ENCODE measurements at places on chromosomes 16 and 17.

- DNase-seq: no peak
These were observed 19.4 kb downstream of the NARF start for GRCh38 chr17:82477934-82478333.

DNA sequence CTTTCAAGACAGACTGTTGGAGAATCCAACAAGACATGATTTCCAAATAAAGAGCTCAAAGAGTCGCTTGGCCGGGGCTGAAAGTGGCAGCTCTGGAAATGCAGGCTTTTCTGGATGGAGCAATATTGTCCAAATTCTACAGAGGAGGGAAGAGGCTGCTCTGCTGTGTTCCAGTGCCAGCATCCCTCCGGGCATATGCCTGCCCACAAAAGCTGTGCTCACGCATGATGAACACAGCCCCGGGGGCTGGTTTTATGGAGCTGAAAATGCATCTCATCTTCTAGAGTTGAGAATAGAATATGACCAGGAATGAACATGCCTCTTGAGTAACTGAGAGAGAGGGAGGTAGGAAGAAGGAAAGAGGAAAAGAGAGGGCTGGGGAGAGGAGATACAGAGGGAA, 74.7 kb upstream of the TOX3 start:
- DNase-seq: no peak

GRCh38 chr16:57627184-57627871, 1.1 kb upstream of the ADGRG1 start:
- DNase-seq: no peak

- no peak for DNase-seq
These were observed 63.6 kb downstream of the SCNN1B start for GRCh38 chr16:23365602-23366240.

DNA sequence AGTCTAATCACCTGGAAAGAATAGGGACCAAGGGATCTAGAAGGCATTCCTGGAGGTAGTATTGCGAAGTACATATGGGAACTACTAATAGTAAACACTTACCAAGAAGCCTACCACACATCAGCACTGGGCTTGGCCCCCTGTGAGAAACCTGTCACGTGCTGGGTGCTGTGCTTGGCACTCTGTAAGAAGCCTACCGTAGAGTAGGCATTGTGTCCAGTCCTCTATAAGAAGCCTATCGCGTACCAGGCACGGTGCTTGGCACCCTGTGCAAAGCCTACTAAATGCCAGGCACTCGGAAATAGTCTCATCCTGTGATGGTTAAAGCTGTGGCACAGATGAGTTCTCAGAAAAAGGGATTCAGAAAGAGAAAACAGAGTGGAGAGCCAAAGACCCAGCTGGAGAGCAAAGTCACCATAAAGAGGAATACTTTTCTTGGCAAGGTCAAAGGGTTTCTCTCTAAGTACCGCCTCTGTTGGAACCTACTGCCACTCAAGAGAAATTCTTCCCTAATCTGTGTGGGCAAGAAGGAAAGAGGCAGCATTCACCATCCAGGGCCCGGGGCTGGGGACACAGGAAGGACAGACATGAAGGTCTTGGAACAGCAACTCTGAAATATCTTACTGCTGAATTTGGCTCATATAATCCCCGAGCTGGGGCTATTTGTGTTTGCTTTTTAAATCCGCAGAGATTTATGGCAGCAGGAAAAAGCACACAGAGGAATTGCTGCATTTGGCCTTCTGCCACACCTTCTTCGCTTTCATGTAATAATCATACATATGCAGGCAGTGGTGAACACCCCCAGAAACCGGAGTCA, 81.8 kb downstream of the VAT1L start:
- DNase-seq: peak; percentile 17

- peak; percentile 51 for DNase-seq
These were observed 182.5 kb downstream of the SNX29 start for GRCh38 chr16:12159028-12159427.

GRCh38 chr16:89841275-89841674, 13.0 kb downstream of the SPIRE2 start:
- DNase-seq: no peak

Measured in pons (tissue), 1 donor.